ENCODE measurements at places on chromosomes 7 and 10.

DNA sequence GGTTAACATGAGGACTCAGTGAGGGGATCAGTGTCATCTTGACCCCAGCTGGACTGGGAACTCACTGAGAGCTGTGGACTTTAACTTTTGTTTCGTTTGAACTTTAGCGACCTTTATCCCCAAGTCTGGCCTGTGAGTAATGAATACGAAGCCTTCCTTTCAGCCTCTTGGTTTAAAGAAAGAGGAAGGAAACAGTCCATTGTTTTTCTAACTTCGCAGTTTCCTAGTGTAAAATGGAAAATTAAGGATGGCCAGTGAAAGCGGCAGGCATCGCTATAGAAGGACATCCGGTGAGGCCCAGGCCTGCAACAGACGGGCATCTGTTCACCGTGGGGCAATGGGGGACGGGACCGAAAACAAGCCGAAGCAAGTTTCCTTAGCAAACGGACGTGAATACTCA is 44.1 kb upstream of the ADO start:
- DNase-seq: no peak

- no peak for DNase-seq
These were observed 355.9 kb upstream of the FZD8 start for GRCh38 chr10:35998026-35998425.

GRCh38 chr10:94061026-94061425 is 67.3 kb downstream of the PLCE1 start:
- DNase-seq: no peak

GRCh38 chr10:93652857-93653256 is 40.5 kb downstream of the PDE6C start:
- DNase-seq: no peak

- DNase-seq: peak; percentile 95
These were observed at the start of gene TSPAN13 for GRCh38 chr7:16753102-16753931. TSPAN13 (plus strand) TSS chr7:16753755; CDS start chr7:16753968, 213 bp downstream.

DNA sequence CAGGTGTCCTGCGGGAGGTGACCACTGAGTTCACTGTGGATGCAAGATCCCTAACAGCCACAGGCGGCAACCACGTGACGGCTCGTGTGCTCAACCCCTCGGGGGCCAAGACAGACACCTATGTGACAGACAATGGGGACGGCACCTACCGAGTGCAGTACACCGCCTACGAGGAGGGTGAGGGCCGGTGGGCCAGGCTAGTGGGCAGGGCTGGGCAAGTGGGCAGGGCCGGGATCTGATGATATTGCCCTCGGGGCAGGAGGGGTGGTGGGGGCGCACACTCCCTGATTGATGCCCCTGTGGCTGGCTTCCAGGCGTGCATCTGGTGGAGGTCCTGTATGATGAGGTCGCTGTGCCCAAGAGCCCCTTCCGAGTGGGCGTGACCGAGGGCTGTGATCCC is 15.8 kb downstream of the FLNC start:
- no peak for DNase-seq

DNA sequence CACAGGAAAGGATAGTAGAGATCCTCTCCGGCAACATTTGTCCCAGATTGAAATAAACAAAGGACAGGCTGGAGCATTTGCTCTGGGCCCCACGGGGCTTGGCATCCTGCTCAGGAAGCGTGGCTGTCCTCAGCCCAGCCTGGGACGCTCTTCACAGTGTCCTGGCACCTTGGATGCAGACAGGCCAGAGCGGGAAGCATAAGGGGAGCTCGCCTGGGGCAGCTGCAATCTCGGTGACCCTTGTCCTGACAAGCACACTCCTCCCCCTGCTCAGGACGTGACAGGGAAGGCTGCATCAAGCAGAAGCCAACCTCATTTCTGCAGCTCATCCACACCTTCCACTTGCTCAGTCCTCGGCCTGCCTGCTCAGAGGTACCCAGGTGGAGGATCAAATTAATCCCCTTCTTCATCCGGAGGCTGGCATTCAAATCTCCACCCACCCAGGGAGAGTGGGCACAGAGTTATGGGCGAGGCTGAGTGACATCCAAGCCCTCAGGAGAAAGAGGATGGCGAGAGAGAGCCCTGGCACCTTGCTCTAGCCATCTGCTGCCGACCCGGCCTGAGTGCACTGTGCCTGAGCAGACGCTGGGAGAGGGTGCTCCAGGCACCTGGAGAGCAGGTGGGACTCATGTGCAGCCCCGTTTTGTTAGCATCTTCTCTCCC is 47.6 kb downstream of the ABRAXAS2 start:
- DNase-seq: no peak

DNA sequence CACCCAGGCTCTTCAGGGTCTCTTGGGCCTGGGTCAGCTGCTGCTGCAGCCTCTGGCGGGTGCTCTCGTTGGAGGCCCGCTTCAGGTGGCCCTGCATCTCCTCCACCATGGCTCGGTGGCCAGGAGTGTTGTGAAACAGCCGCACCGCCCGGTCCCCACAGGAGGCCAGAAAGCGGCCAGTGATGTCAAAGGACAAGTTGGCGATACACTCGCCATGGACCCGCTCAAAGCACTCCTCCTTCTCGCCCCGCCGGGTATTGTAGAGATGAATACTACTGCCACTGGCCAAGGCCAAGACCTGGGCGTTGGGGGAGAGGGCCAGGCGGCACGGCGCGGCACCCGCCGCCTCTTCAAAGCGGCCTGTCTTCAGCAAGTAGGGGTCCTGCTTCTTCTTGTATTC is 7.9 kb downstream of the TBL2 start:
- DNase-seq: no peak

- no peak for DNase-seq
These were observed 7.0 kb downstream of the BAMBI start for GRCh38 chr10:28684157-28684985.

- no peak for DNase-seq
These were observed 3.3 kb upstream of the LRRC27 start for GRCh38 chr10:132328738-132329137.

GRCh38 chr7:931871-932650 is 22.4 kb downstream of the ADAP1 start:
- DNase-seq: no peak

- DNase-seq: no peak
These were observed 104.0 kb downstream of the GRM3 start for GRCh38 chr7:86747698-86748097.

Data from WERI-Rb-1 (cell line).